ENCODE measurements at places on chromosomes 6 and 20.

GRCh38 chr20:40579701-40580100, 109.3 kb downstream of the MAFB start:
- H3K4me3 ChIP-seq = no peak overlapping the region
- no peak overlapping the region for H3K27ac ChIP-seq
- peaks cover 5% of the 10 kb centered on the region for H3K4me1 ChIP-seq
- no peaks in the 10 kb centered on the region for H3K27me3 ChIP-seq

DNA sequence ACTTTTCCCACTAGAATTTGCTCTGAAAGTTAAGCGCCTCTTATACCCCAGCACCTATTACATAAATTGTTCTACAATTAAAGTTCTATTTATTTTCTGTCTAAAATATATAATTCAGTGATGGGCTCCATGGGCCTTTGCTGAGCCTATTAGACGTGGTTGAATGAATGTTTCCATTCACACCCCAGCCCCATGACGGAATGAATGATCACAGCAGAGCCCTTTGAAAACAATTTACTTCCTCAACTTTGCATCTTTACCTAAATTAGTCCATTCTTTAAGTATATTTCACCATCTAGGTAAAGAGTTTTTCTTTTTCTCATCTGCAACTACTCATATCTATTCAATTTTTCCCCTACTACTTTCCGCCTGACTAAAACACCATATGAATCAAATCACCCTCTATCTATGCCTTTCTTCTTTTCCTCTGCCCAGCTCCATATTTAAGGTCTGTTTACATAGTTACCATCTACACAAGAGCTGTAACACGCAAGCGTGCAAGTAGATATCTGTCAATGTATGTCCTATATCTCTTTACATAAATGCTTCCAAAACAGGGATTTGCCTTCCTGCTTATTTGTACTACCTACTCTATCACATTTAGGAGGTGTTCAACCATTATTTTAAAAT, 69.7 kb downstream of the ECT2L start:
- H3K27me3 ChIP-seq = no peaks in the 10 kb centered on the region
- no peak for DNase-seq
- no peak overlapping the region for H3K27ac ChIP-seq
- H3K36me3 ChIP-seq = no peaks in the 10 kb centered on the region
- H3K4me3 ChIP-seq = no peak overlapping the region

DNA sequence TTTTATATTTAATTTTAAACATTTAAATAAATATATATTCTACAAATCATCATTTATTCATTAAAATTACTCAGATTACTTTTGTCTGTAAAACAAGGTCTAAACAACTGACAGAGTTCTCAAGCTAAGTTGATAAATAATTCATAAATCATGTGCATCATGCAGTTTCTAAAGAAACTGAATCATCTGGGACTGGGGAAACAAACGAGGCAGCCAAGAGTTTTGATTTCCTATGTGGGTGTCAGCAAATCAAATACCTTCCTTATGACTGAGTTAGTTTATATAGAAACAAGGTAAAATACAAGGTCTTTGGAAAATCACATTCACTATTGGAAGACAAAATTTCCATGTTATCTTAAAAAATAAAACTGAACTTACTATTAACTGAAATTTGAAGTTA, 149.9 kb upstream of the BEND6 start:
- no peak for DNase-seq
- H3K4me1 ChIP-seq = no peaks in the 10 kb centered on the region
- no peaks in the 10 kb centered on the region for H3K27me3 ChIP-seq
- no peak overlapping the region for H3K27ac ChIP-seq
- no peak overlapping the region for H3K4me3 ChIP-seq

DNA sequence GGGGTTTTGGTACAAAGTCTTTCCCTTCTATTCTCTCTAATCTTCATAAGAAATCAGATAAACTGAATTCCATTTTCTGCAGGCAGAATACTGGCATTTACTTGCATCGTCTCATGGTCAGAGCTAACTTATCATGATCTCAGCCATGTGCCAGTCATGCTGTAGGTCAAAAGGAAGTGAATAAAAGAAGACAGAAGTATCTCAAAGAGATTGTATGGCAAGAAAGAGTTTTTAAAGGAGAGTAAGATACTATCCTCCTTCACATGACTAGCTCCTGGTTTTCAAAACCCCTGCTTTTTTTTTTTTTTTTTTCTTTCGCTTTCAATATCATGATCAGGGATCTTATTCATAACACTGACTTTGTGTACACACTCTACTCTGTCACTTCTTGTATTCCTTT, 398.3 kb downstream of the C6orf118 start:
- no peaks in the 10 kb centered on the region for H3K4me1 ChIP-seq
- H3K27ac ChIP-seq = no peak overlapping the region
- no peaks in the 10 kb centered on the region for H3K27me3 ChIP-seq
- no peak for DNase-seq

- no peak overlapping the region for H3K27ac ChIP-seq
- no peaks in the 10 kb centered on the region for H3K27me3 ChIP-seq
- peak; percentile 55 for DNase-seq
- no peaks in the 10 kb centered on the region for H3K4me1 ChIP-seq
These were observed 139.9 kb downstream of the CDH4 start for GRCh38 chr20:61391812-61392520.

DNA sequence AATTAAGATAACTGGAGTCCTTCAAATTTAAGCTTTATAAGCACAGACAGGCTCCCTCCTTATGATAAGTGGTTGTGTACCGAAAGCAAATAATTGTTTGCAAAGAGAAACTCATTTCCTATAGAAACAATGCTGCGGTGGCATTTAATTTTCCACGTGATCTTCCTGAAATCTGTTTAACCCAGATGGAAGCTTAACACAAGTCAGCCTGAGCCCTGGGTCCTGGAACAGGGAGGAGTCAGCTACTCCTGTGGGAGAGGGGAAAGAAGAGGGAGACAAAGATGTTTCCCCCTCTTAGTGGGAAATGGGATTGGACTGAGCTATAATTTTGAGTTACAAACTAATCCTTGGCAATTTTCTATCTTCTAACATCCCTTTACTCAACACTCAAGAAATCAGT, 136.5 kb downstream of the ELOVL4 start:
- no peak overlapping the region for H3K4me3 ChIP-seq
- H3K27me3 ChIP-seq = no peaks in the 10 kb centered on the region
- peaks cover 11% of the 10 kb centered on the region for H3K4me1 ChIP-seq

- peaks cover 11% of the 10 kb centered on the region for H3K4me1 ChIP-seq
- H3K27me3 ChIP-seq = no peaks in the 10 kb centered on the region
- H3K36me3 ChIP-seq = no peaks in the 10 kb centered on the region
- no peak for DNase-seq
These were observed 361.8 kb downstream of the QKI start for GRCh38 chr6:163776196-163776905.

DNA sequence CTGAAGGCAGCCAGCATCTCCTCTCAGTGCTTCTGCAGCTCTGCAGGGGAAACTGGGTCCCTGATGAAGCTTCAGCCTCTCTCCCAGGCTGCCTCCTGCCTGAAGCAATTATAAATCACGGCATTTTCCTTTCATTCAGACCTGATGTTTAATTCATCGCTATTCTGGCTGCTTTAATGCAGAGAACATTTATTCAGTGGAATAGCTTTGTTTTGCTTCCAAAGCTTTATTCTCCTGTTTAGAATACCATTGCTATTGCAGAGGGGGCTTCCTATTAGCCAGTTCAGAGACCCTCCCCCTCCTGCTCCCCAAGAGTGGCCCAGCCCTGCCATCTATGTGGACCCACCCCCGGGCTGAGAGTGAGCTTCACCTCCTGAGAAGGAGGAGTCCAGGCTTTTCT, 255.6 kb downstream of the LRFN2 start:
- no peak overlapping the region for H3K27ac ChIP-seq
- peaks cover 5% of the 10 kb centered on the region for H3K27me3 ChIP-seq
- no peak overlapping the region for H3K4me3 ChIP-seq
- H3K36me3 ChIP-seq = no peaks in the 10 kb centered on the region
- no peak for DNase-seq

DNA sequence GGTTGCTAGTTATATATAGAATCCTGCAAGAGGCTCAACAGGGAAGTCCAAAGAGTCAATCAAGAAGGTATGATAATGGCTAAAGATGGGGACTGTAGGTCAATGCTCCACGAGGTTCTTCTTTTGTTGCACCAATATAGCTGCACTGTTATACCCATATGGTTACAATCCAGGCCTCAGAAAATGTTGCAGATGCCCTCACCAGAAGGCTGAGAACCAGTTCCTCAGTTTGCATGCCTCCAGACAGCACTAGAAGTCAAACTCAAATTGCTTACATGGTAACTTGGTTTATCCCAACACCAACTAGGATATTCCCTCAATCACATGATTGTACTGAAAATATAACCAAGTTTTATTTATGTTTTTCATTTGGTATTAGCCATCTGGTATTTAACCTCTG, 12.1 kb downstream of the EEF1A1 start:
- no peaks in the 10 kb centered on the region for H3K27me3 ChIP-seq
- no peak for DNase-seq
- H3K27ac ChIP-seq = no peak overlapping the region
- peaks cover 6% of the 10 kb centered on the region for H3K36me3 ChIP-seq

Data from endodermal cell (in vitro differentiated cells).